Foreskin keratinocyte (primary cell): ENCODE measurements at places on chromosomes 12 and 14.

- DNase-seq = no peak
Measured at GRCh38 chr14:81729622-81730021, 196.0 kb upstream of the SEL1L start.

DNA sequence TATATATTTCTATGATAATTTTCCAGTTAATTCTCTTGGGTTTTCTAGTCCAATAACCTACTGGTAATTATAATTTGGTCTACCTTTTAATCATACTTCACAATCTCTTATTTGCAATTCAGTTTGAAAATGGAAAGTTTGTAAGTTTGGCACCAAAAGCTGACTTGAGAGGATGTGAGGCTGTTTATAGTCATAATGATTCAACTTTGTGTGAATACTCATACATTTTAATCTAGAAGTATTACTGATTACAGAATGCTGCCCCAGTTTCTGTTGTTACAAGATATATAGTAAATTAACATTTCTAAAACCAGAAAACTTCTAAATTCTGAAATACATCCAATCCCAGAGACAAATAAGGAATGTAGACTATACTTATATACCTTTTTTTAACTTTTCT lies 158.2 kb downstream of the SLC38A4 start:
- DNase-seq = no peak

GRCh38 chr12:69919495-69919894 lies 94.5 kb downstream of the MYRFL start:
- no peak for DNase-seq

DNA sequence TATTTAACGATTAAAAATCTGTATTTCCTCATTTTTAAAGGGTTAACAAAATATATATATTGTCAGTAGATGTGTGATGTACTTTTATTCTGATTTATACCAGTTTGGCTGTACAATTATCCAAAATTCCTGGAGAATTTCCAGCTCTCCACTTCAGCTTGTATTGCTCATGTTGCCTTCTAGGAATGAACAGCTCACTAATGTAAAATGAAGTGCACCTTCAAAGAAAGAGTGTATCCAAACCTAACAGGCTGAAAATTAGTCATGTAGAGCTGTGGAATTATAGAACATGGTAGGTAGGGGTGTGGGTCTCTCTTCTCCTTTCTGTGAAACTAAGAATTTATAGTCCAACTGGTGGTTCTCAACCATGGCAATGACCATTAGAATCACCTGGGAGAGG lies 362.0 kb downstream of the ETNK1 start:
- peak; percentile 70 for DNase-seq

DNA sequence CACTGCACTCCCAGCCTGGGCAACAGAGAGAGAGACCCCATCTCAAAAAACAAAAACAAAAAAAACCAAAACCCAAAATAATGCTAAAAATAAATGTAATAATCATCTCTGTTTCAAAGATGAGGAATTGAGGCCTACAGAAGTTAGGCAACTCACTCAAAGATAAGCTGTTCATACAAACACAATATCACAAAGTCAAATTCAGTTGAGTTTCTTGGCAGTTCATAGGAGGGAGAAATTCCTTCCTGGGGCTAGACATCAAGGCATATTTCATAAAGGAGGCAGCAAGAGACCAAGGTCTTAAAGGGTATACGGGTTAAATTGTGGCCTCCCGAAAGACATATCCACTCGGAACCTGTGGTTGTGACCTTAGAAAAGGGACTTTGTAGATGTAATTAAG lies 8.7 kb upstream of the TBPL2 start:
- no peak for DNase-seq

GRCh38 chr14:61385002-61385685 lies 63.8 kb downstream of the PRKCH start:
- peak; percentile 30 for DNase-seq

GRCh38 chr12:130529781-130530180 lies 186.3 kb downstream of the RIMBP2 start:
- no peak for DNase-seq

- DNase-seq = peak; percentile 51
Measured at GRCh38 chr14:89214221-89214965, 202.6 kb downstream of the FOXN3 start.

DNA sequence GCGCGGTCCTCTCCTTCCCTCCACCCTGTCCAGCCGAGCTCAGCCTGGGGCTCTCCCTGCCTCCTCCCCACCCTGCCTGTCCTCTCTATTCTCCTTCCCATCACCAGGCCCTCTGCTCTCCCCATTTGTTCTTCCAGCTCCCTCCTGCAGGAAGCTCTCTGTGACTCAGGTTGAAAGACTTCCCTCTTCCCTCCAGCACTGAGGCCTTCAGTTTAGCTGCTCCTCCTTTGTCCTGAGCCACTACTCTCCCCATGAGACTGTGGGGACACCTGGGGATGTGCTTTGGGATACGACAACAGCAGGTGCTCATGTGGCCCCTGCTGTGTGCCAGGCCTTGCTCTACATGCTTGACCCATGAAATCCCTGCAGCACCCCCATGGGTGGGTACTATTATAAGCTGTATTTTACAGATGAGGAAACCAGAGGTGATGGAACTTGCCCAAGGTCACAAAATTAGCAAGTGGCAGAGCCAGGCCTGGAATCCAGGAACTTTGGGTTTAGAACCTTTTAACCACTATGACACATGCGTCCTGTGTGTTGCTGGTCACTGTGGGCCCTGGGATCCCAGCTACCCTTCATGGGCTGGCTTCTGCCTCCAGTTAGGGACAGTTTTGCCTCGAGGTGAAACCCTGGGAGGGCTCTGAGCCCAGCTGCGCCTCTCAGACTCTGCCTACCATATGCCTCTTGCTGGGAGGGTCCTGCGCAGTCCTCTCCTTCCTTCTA lies 5.5 kb downstream of the KRT80 start:
- no peak for DNase-seq

GRCh38 chr12:109654357-109654756 lies 59.3 kb upstream of the FAM222A start:
- DNase-seq = no peak

GRCh38 chr14:38389681-38390080 lies 133.8 kb upstream of the CLEC14A start:
- DNase-seq = no peak

GRCh38 chr12:113260127-113260526 lies 38.9 kb downstream of the TPCN1 start:
- no peak for DNase-seq

DNA sequence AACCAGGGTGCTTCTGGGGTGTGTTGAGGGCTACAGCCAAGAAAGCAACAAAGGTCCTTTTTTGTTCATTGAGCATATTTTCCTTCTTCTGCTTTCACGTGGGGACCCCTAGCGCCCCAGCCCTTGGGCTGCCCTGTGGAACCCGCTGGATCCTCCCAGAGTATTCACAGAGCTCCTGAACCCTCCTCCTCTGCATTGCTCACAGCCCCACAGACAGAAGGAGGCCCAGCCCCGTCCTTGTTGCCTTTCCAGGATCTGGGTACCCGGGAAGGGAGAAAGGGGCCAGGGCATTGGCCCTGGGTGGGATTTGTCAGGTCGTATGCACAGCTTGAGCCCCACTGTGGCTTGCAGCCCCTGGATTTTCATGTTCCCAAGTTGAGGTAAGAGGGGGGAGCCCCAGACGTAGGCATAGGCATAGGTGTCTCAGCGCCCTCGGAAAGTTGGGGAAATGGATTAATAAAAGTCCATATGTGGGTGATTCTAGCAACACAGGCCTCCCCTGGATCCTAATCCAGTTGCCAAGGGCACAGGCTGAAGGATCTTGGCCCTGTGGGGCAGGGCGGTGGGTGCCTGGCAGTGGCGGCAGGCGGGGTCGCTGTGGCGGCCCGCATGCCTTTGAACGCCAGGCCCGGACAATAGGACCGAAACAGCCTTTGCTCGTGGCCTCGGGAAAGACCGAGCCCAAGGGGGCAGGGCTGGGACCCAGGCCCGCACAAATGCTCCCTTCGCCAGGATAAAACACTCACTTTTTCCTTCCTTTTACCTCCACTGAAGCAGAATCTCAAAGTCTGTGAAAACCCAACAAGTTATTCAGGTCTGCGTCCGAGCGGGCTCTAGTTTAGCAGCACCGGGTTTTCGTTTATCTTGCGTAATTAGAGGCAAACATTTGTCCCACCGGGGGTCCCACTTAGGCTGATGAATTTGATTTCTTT lies 3.0 kb upstream of the HOXC10 start:
- no peak for DNase-seq

GRCh38 chr14:32078858-32079216 lies 1.7 kb downstream of the ARHGAP5 start:
- DNase-seq = peak; percentile 47

DNA sequence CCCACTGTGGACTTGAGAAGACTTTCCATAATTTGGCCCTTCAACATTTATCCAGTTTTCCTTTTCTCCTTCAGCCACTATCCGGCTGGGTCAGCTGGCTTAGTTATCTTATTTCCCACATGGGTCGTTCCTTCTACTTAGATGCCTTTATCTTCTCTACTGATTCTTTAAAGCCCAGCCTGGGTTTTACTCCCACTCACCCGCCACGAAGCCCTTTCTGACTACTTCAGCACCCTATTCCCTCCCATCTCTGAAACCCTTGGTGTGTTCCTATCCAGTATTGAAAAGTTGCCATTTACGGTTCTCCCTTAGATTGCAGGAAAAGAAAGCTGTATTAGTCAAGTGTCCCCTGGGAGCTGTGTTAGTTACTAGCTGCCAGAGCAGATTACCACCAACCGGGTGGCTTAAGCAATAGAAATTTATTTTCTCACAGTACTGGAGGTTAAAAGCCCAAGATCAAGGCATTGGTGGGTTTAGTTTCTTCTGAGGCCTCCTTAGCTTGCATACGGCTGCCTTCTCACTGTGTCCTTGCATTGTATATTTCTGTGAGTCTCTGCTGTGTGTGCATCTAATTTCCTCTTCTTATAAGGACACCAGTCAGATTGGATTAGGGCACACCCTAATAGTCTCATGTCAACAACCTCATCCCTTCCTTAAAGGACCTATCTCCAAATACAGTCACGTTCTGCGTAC lies 105.5 kb downstream of the GPATCH2L start:
- no peak for DNase-seq

DNA sequence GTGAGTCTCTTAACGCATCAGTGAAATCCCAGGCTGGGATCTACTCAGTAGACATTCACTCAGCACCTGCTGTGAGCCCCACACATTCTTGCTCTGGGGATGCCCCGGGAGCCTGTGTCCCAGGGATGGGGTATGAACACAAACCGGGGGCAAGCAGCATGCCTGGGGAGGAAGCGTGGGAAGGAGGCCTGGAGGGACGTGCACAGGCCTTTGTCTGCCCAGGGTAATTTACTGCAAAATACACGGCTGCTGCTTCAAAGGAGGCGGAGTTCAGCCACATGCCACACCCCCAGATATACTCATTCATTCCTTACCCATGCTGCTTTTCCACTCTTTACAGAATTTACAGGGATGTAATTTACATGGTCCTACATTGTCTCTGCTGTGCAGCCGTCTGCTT lies 187.8 kb downstream of the ADGRD1 start:
- no peak for DNase-seq

- DNase-seq = peak; percentile 85
Measured at GRCh38 chr12:24222968-24223367, 273.5 kb upstream of the SOX5 start.

DNA sequence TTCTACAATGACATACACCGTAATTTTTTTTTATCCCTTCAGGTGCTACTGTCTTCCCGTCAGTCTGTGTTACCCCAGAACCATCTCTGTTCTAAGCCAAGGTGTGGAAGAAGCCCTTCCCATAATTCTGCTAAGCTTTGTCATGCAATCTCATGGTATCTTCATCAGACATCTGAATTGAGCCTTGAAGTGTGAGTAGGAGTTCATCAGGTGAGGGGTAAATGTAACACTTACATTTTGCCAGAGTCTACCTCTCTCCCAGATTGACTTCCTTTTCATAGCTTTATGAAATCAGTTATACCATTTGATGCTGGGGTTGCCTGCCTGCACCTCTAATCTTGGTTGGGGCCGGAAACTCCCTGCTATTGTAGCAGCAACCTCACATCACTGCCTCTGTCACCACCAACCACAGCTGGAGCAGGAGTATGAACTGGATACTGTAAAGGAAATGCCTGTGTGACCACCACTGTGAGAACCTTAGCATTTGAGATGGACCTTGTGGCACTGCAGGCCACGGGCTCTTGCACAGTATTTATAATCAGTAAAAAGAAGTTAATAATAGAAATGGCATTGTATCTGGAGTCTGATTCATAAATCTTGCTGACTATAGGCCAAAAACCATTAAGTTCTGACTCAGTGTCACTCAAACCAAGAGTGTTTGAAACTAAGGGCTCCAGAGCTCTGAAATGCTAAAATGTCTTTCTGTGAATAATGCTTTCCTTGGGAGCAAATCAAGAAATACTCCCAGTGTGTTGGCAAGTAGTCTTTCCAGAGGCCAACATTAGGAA lies 58.7 kb upstream of the STK38L start:
- DNase-seq = peak; percentile 36

DNA sequence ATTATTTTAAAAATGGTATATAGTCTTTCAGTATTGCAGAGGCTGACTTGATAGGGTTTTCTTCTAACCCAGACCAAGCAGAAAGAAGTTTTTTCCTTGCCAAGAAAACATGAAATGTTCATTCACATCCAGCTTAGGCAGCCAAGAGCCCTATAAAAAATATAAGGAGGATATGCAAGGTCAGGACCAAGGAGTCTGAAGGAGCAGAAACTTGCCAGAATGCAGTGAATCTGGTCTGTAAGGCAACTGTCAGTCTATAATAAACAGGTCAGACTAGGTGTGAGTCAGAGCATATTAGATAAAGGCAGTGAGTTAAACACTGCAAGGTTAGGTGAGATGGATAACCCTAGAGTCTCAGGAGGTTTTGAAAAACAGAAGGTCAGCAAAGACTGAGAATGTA lies 645.5 kb downstream of the C12orf50 start:
- DNase-seq = peak; percentile 52

DNA sequence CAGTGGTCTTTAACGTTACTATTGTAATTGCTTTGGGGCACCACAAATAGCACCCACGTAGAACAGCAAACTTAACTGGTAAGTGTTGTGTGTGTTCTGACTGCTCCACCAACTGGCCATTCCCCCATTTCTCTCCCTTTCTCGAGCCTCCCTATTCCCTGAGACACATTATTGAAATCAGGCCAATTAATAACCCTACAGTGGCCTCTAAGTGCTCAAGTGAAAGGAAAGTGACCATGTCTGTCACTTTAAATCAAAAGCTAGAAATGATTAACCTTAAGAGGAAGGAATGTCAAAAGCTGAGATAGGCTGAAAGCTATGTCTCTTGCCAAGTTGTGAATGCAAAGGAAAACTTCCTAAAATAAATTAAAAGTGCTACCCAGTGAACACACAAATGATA lies 22.3 kb downstream of the PPP1R13B start:
- no peak for DNase-seq

DNA sequence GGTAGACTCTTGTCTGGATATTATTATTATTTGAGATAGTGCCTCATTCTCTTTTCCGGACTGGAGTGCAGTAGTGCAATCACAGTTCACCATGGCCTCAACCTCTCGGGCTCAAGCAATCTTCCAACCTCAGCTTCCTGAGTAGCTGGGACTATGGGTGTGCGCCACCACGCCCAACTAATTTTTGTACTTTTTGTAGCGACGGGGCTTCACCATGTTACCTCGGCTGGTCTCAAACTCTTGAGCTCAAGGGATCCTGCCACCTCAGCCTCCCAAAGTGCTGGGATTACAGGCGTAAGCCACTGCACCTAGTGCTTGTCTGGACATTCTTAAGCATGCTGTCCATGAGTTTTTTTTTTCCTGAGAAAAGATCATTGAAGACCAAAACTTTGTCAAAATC lies 498.9 kb upstream of the RGS6 start:
- DNase-seq = no peak
